H9 (cell line): ENCODE measurements at places on chromosomes 12 and 14.

DNA sequence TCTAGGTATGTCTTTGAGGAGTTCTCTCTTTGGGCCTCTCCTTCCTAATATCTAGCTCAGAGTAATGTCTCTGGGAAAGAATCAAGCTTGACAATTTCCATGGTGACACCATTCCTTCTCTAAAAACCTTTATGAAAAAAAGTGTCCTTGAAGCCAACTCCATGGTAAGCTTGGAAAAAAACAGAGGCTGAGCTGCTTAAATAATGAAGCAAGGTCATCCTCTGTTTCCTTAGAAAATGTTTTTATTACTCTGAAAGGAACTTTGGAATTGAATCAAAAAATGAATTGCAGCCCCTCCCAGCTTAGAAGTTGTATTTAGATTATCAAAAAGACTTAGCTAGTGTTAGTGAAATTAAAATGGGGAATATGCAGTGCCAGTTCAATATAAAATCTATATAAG, 166.1 kb upstream of the KITLG start:
- no peak for DNase-seq
- H3K27ac ChIP-seq: no peak overlapping the region
- no peaks in the 10 kb centered on the region for H3K27me3 ChIP-seq

DNA sequence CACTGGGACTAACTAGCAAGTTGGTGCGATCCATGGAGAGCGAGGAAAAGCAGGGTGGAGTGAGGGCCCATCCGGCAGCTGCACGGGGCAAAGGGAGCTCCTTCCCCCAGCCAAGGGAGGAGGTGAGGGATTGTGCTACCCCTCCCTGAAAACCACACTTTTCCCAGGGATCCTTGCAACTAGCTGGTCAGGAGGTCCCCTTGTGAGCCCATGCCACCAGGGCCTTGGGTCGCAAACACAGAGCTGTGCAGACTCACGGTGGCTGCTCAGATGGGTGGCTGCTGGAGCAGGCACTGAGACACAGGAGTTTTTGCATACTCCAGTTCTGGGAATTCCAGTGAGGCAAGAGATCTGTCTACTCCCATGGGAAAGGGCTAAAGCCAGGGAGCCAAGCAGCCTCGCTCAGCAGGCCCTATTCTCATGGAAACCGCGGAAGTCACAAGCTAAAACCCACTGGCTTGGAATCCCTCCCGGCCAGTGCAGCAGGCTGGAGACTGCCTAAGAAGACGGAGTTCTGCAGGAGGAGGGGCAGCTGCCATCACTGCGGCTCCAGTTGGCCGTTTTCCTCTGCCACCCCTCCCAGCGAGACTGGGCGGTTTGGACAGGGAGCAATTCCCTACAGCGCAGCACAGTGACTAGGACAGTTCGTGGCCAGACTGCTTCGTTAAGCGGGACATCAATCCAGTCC, 10.9 kb upstream of the ZNF705A start:
- H3K36me3 ChIP-seq: peaks cover 15% of the 10 kb centered on the region
- H3K27me3 ChIP-seq: no peaks in the 10 kb centered on the region
- H3K27ac ChIP-seq: no peak overlapping the region
- no peak overlapping the region; the same call in 1 of the 2 replicates for H3K4me3 ChIP-seq
- peak; percentile 89 for DNase-seq
- peaks cover 12% of the 10 kb centered on the region; the same call in 1 of the 2 replicates for H3K4me1 ChIP-seq

DNA sequence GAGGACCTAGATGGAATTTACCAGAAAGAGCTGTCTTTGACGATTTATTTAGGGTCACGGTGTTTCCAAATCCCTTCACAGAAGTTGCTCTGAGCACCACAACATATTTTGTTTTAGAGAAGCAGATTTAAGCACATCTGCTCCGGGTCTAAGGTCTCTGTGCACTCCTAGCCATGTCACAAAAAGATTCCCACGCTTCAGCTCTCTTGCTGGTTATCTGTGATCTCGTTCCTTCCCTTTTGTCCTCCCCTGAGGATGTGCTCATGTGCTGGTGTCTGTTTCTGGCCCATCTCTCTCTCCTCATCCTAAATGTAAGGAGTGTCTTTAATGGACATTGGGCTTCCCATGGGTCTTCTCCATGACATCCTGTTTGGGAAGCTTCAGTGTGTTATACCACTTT, 53.7 kb upstream of the GNPNAT1 start:
- H3K4me1 ChIP-seq: peaks cover 8% of the 10 kb centered on the region; the same call in 1 of the 2 replicates
- no peak overlapping the region for H3K27ac ChIP-seq
- no peaks in the 10 kb centered on the region for H3K36me3 ChIP-seq
- H3K4me3 ChIP-seq: no peak overlapping the region
- H3K27me3 ChIP-seq: no peaks in the 10 kb centered on the region

DNA sequence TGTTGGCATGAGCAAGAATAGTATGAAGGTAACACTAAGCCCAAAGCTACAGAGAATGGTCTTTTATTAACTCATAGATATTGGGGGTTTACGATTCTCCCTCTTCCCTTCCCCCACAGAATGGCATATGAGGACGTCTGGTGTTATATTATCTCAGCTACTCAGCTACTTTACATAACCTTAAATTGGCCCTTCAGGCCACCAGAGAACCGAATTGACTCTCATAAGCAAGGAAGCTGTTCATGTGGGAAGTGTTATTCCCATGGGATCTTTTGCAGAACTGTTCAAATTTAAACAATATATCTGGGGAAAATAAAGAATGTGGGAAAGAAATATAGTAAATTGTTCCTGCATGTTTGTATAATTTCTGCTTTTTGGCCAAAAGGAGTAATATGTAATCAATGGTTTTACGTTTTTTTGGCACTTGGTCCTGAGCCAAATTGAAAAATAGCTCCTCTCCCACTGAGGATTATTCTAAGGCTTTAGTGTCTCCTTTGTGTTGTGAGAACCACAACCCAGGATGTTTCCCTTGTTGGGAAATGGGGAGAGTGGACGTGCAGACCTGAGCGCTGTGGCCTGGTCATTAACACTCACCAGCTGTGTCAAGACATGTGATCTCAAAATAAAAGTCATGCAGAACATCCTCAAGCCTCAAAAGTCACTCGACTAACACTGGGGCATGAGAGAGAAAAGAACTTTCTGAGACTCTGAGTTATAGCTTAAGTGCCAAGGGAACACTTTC, 31.8 kb upstream of the CMAS start:
- H3K36me3 ChIP-seq: 0 out of 2 replicates have a peak, but pooled peaks cover 2% of the 10 kb centered on the region
- no peaks in the 10 kb centered on the region for H3K27me3 ChIP-seq
- DNase-seq: no peak

DNA sequence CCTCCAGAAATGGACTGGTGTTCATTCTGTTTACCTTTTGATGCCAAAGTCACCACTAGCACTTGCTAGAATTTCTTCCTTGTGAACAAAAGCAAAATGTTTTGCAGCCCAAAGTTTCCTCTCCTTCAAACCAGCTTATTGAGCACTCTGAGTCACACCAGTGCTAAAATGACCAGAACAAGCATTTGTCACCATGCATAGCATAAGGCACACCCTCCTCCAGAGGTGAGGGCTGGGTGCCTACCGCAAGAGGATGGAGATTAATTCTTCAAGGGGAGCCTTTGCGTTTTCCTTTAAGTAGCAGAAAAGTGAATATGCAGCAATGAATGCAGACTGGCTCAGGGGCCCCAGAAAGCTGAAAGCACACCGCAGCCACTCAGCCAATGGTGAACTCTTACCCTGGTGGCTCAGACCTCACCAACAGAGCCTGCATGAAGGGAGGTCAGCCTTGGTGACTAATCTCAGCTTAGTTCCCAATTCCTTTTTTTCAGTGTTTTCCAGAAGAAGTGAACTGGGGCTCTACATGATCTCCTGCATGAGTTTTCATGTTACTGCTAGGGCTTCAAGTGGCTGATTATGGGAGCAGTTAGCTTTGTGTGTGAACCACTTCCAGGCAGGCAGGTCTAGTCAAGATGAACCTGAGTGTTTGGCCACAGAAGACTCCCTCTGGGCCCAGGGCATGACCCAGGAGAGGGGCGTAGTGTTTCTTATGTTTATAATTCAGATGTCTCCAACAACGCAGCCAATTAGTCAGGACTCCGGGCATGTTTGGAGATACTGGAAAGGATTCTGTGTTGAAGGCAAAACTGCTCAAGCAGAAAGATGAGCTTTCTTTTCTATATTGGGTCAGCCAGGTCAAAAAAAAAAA, 96.3 kb downstream of the PAX9 start:
- H3K4me1 ChIP-seq: 0 out of 2 replicates have a peak, but pooled peaks cover 3% of the 10 kb centered on the region
- DNase-seq: no peak
- H3K36me3 ChIP-seq: no peaks in the 10 kb centered on the region; the same call in 1 of the 2 replicates
- no peaks in the 10 kb centered on the region for H3K27me3 ChIP-seq
- no peak overlapping the region for H3K4me3 ChIP-seq

GRCh38 chr12:111022386-111022785, 102.0 kb upstream of the MYL2 start:
- no peak overlapping the region for H3K27ac ChIP-seq
- DNase-seq: no peak
- no peaks in the 10 kb centered on the region for H3K4me1 ChIP-seq
- H3K4me3 ChIP-seq: no peak overlapping the region
- no peaks in the 10 kb centered on the region; the same call in 1 of the 2 replicates for H3K27me3 ChIP-seq

DNA sequence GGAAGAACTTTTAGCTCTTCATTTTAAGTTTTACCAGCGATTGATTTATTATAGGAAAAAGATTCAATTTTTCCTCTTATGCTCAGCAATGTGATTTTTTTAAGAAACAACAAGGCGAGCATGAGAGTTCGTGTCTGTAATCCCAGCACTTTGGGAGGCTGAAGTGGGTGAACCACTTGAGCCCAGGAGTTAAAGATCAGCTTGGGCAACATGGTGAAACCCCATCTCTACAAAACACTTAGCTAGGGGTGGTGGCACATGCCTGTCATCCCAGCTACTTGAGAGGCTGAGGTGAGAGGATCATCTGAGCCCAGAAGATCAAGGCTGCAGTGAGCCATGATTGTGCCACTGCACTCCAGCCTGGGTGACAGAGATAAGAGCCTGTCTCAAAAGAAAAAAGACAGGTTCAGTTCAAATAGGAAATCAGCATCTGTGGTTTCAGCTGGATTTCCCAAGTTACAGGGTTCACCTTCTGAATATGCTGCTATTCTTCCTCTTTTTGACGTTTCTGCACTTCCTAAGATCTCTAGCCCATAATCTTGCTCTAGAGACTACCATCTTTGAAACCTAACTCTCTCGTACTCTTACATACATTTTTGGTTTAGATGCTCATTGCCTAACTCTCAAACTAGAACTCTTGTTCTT, 274.7 kb downstream of the SEC23A start:
- no peak overlapping the region for H3K4me3 ChIP-seq
- H3K36me3 ChIP-seq: no peaks in the 10 kb centered on the region
- peaks cover 3% of the 10 kb centered on the region; the same call in 1 of the 2 replicates for H3K4me1 ChIP-seq
- H3K27ac ChIP-seq: no peak overlapping the region
- no peak for DNase-seq
- H3K27me3 ChIP-seq: no peaks in the 10 kb centered on the region

DNA sequence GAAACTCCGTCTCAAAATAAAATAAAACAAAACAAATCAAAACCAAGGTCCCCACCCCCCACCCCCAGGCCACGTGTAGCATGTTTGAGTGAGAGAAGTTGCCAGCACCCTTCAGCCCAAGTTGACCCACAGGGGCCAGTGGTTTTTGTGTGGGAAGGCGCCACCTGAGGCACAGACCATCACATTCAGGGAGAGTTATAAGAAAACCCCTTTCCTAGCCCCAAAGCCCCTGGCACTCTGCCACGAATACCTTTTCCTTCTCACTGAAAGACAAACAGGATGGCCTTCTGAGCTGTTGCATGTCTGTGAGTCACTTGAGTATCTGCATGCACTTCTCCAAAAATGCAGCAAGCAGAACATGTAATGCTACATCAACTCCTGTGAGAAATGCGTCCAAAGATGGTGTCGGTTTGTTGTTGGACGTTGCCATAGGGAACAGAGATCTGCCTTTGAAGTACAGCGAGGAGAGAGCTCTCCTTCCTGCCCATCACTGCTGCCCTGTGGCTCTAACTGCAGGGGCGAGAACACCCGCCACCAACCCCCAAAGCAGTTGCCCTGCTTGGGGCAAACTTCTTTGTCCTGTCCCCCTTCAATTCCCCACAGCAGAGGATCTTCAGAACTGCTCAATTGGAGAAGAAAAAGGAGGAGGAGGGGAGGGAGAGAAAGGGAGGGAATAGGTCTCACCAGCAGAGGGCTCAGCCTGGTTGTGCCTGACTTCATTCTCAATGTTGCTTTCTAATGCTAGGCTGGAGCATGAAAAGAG, 2.7 kb upstream of the TRAF3 start:
- no peaks in the 10 kb centered on the region for H3K36me3 ChIP-seq
- H3K27me3 ChIP-seq: peaks cover 5% of the 10 kb centered on the region; the same call in 1 of the 2 replicates
- H3K4me1 ChIP-seq: no peaks in the 10 kb centered on the region; the same call in 1 of the 2 replicates
- no peak overlapping the region for H3K4me3 ChIP-seq
